Uterine smooth muscle cell (primary cell): ENCODE measurements at places on chromosomes 11 and 22. TPM values are rescaled to one million over a fixed set of nuclear protein-coding genes. Genes with fewer than 3 reads are reported as not detected.

ARHGAP8 gene
- total RNA-seq: 0.11 and 0.25 TPM in 2 replicates

OR52I1 gene
- not detected in 2 replicates for total RNA-seq

MUC6 gene
- total RNA-seq: not detected in 2 replicates

C11orf42 gene
- total RNA-seq: not detected in 2 replicates

JHY gene
- 0.77 and 1.7 TPM in 2 replicates for total RNA-seq

OR6T1 gene
- total RNA-seq: not detected in 2 replicates

AGBL2 gene
- total RNA-seq: 0.66 and 1.00 TPM in 2 replicates

SYTL2 gene
- 7.9 and 11.5 TPM in 2 replicates for total RNA-seq

OR56A3 gene
- not detected in 2 replicates for total RNA-seq

ANKK1 gene
- total RNA-seq: under 0.01 and 0.11 TPM in 2 replicates

BATF2 gene
- total RNA-seq: 0.50 and 0.77 TPM in 2 replicates

MUC5B gene
- not detected in 2 replicates for total RNA-seq

MTA2 gene
- 97.1 and 125 TPM in 2 replicates for total RNA-seq

EWSR1 gene
- total RNA-seq: 144 and 219 TPM in 2 replicates

SHANK2 gene
- total RNA-seq: 1.9 and 2.8 TPM in 2 replicates

XKR3 gene
- not detected in 2 replicates for total RNA-seq

PKDREJ gene
- total RNA-seq: not detected in 2 replicates

DSCAML1 gene
- total RNA-seq: not detected in 2 replicates

PISD gene
- total RNA-seq: 45.4 and 47.7 TPM in 2 replicates

SPDYC gene
- not detected in 2 replicates for total RNA-seq

EXPH5 gene
- 0.11 and 1.1 TPM in 2 replicates for total RNA-seq

AP5B1 gene
- 6.5 and 8.0 TPM in 2 replicates for total RNA-seq

PDGFB gene
- 0.11 TPM in 1 of 2 replicates, not detected in the other for total RNA-seq

UBQLN3 gene
- total RNA-seq: 0.12 TPM in 1 of 2 replicates, not detected in the other

ELMOD1 gene
- total RNA-seq: 1.00 and 1.1 TPM in 2 replicates

RASGRP2 gene
- total RNA-seq: 0.33 and 1.2 TPM in 2 replicates

ANGPTL5 gene
- not detected in 2 replicates for total RNA-seq

LRRC74B gene
- under 0.01 TPM in 1 of 2 replicates, not detected in the other for total RNA-seq

XNDC1N gene
- total RNA-seq: 8.1 and 10.1 TPM in 2 replicates

TM7SF2 gene
- total RNA-seq: 13.1 and 49.4 TPM in 2 replicates

RAG2 gene
- total RNA-seq: not detected in 2 replicates

FOLR1 gene
- total RNA-seq: 0.12 TPM in 1 of 2 replicates, not detected in the other

HMGXB4 gene
- total RNA-seq: 23.9 and 32.3 TPM in 2 replicates

NOX4 gene
- 4.0 and 6.7 TPM in 2 replicates for total RNA-seq

RAB38 gene
- 3.4 and 6.5 TPM in 2 replicates for total RNA-seq

E2F8 gene
- total RNA-seq: 0.25 and 2.0 TPM in 2 replicates

MS4A3 gene
- total RNA-seq: not detected in 2 replicates

PANX2 gene
- 0.37 and 0.66 TPM in 2 replicates for total RNA-seq

VPREB3 gene
- not detected in 2 replicates for total RNA-seq

KCNE3 gene
- total RNA-seq: 0.22 and 5.2 TPM in 2 replicates

OR6Q1 gene
- total RNA-seq: not detected in 2 replicates

HOATZ gene
- total RNA-seq: under 0.01 TPM in 1 of 2 replicates, not detected in the other

FAT3 gene
- 6.2 and 15.2 TPM in 2 replicates for total RNA-seq

PYGM gene
- 0.33 and 0.87 TPM in 2 replicates for total RNA-seq

SAA4 gene
- total RNA-seq: not detected in 2 replicates

HEPN1 gene
- not detected in 2 replicates for total RNA-seq

SLC22A9 gene
- not detected in 2 replicates for total RNA-seq

BCO2 gene
- 6.1 and 15.3 TPM in 2 replicates for total RNA-seq

CD248 gene
- total RNA-seq: 97.4 and 103 TPM in 2 replicates

UCP3 gene
- 0.11 and 0.37 TPM in 2 replicates for total RNA-seq

SMPD1 gene
- total RNA-seq: 28.7 and 39.2 TPM in 2 replicates

GRM5 gene
- under 0.01 and 0.11 TPM in 2 replicates for total RNA-seq
